ENCODE measurements at places on chromosomes 1 and 21.
A peak's percentile ranks its signal among the peaks of the same experiment; 100 is the strongest.

DNA sequence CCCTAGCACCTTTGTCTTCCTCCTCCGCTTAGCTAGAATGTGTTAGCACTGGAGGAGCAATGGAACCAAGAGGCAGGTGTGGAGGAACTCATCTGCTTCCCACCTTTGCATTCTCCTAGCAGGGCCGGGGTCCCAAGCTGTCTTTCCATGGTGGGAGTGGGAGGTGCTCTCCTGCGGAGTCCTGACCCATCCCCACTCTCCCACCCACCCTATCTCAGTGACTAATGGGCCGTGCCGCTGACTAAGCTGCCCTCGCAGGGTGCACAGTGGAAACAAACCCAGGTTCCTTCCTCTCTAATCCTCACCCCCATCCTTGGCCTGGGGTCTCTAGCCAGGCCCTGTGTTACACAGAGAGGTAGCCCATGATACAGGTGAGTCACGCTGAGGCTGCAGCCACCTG, 177.5 kb downstream of the HIVEP3 start:
- no peak for DNase-seq

- no peak for DNase-seq
Observed at GRCh38 chr1:176628775-176629174, 165.8 kb downstream of the PAPPA2 start.

DNA sequence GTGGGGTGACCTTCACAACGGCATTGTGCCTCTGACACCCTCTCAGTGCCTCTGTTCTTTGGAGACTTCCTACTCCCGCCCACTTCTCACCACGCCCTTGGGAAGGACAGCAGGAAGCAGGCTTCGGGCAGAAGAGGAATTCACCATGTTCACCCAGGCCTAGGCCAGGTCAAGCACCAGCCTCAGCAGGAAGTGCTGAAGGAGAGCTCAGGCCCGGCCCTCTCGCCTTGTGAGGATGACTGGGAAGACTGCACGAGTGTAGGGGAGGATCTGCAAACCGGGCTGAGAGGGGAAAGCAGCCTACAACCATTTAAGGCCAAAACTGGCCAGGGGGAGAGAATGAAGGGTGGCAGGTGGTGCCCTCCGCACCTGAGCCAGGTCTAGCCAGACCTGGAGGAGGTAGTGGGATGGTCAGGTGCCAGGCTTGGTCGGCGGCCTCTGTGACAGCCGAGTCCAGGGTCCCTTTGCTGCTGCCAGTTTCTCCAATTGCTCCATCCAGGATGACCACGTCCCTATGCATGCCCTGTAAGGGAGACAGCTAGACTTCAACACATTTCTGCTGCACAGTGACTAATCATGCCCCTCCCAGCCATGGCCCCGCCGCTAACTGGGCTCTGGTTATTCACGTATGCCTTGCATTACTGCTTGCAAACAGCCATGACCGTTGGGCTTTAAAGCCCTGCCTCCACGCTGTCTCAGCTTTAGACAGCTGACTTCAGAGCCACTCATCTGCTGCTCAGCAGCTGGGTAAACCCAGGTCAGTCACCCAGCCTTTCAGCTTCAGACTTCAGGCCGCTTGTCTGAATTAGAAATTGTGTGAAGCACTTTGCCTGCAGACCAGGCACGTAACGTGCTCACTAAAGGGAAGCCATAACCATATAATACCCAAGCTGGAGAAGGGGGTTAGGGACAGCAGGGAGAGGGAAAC, 8.9 kb downstream of the MRTO4 start:
- peak; percentile 86 for DNase-seq

DNA sequence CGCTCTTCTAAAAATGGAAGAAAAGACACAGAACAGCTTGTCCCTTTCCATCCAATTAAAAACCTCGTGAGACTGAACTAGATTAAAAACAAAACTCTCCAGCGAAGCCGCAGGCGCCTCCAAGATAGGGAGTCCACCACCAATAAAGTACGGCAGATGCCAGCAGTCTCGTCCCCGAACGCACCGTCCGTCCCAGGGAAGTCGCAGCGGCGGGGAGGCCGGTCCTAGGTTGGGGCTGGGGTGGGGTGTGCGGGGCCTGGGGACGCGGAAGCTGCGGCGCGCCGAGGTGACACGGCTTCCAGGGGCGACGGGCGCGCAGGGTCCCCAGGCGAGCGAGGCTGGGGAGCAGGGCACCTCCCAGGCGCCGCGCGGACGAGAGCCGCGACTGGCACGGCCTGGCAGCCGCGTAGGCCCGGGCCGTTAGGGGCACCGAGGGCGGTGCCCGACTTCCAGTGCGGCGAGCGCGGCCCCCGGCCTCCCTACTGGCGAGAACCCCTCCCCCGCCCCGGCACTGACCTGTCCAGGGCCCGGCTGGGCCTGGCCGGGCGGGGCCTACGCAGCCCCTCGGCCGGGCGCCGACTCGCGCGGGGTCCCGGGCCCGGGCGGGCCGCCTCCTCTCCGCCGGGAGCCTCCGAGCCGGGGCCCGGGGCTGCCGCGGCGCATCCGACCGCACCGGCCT, 28.3 kb upstream of the A3GALT2 start:
- no peak for DNase-seq

DNA sequence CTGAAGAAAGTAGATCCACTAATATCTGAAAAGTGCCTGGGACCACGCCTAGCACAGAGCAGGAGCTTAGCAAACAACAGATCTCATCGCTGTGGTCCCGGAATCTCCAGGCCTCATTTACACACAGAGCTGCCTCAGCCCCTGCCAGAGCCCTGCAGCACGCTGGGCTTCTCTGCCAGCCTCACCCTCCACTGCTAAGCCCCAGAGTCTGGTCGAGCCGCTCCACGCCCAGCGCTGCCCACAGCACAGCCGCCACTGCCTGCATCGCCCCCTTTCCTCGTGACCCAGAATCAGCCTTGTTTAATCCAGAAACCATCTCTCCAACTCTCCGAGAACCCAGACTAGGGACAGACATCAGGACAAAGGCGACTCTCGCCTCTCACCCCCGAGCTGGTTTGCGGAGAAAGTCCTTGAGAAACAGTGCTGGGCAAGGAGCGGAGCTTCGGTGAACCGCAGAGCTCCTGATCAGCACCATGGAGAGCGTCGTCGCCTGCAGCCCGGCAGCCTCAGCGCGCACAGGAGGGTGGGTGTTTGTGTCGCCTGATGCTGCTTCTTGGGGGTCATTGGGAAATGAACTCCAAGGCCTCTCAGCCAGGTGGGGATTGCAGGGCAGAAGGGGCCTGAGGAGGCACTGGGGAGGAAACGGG, 145.1 kb downstream of the NPHP4 start:
- no peak for DNase-seq

DNA sequence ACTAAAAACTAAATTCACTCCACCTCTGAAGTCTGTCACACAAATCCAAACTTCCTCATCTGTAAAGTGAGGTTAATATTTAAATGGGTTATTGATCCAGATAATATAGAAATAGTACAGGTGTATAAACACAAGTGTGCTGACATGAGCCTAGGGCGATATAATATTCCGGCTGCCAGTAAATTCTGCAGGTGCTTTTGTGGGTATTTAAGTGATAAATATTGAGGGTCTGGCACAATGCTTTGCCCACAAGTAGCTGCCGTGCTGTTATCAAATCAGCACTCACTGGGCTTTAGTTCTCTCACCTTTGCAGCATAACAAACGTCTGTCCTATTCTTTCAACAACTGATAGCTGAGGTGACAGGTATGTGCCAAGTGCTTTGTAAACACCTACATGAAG, 7.6 kb downstream of the PABPC4 start:
- DNase-seq: no peak

DNA sequence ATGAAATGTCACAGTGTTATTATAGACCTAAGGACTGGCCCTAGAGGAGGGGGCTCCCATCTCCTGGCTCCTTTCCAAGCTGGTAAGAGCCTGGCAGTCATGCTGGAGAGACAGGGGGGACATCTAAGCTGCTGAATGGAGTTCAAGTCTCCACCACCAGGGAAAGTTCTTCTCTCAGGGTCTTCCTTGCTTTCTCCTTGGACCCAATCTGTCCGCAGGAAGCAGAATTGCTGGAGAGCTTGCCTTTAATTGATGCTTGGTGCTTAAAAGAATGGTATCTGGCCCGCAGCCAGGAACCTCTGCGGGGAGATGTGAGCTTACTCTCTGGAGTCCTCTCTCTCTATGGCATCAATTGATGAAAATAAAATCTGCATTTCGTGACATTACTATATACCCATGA, 25.1 kb downstream of the IRF2BP2 start:
- no peak for DNase-seq

- no peak for DNase-seq
Observed at GRCh38 chr21:16968436-16968835, 544.4 kb upstream of the CXADR start.

GRCh38 chr1:37392051-37392450, 82.3 kb upstream of the ZC3H12A start:
- no peak for DNase-seq

GRCh38 chr1:116504308-116505156, 66.3 kb downstream of the CD58 start:
- DNase-seq: no peak

GRCh38 chr1:43947874-43948437, 1.2 kb downstream of the IPO13 start:
- DNase-seq: no peak

DNA sequence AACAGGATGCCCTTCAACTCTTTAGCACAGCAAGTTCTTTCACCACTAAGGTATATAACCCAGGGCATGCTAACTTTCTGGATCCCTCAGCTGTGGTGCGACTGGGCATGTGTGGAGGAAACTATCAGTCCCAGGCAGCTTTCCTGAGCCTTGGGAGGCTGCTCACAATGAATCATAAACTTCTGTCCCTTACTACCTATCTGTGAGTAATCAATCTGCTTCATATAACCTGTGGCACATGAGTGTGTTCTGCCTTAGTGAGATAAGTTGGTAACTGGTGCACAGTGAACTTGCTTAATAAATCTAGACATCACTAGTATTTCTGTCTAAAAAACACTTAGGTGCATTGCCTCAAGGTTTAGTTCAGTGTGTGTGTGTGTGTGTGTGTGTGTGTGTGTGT, 158.0 kb downstream of the GPATCH2 start:
- DNase-seq: no peak

GRCh38 chr1:55245781-55246180, 30.6 kb upstream of the USP24 start:
- no peak for DNase-seq

DNA sequence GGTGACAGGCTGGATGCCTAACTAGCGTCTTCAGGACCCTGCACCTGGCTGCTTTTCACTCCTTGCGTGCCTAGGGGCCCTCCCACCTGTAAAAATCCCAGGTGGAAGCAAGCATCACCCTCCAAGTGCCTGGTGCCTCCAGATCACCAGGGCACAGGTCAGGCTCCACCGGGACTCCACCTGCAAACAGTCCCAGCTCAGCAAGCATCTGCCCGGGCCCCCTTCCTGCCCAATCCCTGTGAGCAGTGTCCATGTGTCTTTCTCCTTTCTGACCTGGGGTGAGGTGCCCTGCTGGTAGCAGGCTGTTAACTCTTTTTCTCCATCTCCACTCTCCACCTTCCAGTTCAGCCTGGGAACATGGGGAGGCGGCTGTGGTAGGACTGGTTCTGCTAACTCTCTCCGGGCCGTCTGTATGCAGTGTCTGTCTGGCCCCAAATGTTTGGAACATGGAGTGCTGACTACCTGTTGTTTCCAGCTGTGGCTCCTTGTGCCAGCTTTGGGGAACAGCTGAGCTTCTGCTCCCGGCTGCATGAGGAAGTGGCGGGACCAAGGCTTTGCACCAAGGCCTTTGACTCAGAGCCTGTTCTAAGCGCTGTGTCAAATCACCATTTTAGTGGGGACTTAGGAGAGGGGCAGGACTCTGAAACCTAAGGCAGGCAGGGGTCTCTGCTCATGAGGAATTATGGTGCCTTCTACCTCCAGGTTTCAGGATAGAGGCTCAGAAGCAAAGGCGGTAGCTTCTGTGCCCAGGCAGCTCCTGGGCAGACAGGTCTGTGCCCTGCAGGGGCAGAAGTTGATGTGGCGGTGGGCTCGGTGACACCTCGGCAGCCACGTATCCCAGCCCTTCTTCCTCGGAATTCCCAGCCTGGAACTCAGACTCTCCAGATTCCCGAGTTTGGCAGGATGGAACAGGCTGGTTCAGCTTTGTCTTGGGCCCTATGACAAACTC, 5.5 kb downstream of the GPR137B start:
- no peak for DNase-seq

DNA sequence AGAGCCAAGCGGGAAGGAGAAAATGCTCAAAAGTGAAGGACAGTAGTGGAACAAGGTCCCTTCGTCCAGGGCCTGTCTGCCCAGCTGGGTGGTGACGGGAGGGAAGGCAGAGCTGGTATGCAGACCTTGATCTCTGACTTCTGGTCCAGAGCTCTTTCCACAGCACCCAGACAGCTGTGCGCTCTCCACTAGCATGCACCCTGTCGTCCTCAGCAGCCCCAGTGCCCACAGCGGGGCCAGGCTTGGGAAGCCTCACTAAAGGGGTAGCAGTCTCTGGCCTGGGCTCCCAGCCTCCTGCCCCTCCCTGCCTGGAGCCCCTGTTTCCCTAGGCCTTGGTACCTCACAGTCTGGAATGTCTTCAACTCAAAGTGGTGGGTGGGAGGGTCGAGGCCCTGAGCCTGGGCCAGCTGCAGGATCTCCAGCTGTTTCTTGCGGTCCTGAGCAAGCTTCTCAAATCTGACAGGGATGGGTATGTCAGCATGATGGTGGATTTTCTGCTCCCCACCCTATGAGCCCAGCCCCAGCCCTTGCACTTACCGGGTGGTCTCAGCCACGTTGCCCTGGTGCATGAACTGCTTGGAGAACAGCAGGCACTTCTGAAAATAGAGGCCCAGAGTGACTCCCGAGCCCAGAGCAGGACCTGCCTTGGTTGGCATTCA, 10.0 kb downstream of the CC2D1B start:
- no peak for DNase-seq

- DNase-seq: no peak
Observed at GRCh38 chr1:74952786-74953185, 181.4 kb upstream of the LHX8 start.

GRCh38 chr1:180301135-180301742, 71.2 kb downstream of the LHX4 start:
- DNase-seq: peak; percentile 21

DNA sequence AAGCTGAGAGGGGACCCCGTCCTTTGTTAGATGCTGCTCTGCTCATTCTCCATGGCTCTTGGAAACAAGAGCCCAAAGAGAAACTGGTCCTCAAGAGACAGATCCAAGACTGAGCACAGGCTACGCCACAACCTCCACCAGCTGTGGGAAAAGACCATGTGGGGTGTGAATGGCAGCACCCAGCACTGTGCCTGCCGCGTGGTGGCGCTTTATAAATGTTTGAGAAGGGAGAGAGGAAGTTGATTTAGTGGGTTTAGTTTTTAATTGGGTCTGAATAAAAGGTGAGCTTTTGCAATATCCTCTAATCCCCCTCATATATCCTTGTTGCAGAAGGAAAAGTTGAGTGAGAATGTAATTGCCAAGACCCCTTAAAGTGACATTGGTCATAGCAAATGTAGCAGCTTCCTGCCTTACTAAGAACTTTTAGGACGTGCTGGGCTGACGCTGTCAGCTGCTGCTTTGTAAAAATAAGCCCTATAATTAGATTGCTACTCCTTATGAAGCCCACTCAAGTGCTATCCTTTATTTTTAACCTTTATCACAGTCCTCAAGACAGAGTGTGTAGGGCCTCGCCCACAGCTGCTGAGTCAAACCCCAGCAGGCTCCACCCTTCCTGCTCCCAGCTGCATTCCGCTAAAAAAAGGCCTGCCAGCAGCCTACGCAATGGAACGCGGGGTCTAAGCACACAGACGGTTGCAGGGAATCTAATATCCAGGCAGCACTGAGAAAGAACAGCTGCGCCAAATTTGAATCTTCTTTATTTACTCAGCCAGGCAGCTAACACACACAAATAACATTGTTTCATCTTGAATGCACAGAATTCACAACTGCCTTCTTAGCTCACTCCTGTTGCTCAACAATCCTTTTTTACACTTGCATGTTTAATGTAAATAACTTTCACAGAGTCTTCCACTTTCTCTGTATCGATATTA, 47.4 kb upstream of the PRDX6 start:
- peak; percentile 63 for DNase-seq

- no peak for DNase-seq
Observed at GRCh38 chr1:159925719-159926078, 392 bp upstream of the TAGLN2 start.
